ENCODE measurements at places on chromosomes 2 and 18. TPM values are rescaled to one million over a fixed set of nuclear protein-coding genes. Genes with fewer than 3 reads are reported as not detected.
A peak's percentile ranks its signal among the peaks of the same experiment; 100 is the strongest.

The COL4A3 gene
- under 0.01 TPM for total RNA-seq

The MOGAT1 gene
- not detected for total RNA-seq

The TMEM247 gene
- not detected for total RNA-seq

The GPR45 gene
- total RNA-seq: not detected

The CCDC148 gene
- not detected for total RNA-seq

The STARD6 gene
- total RNA-seq: not detected

The SLC5A7 gene
- not detected for total RNA-seq

The TYMS gene
- 22.6 TPM for total RNA-seq

The SAP130 gene
- total RNA-seq: 19.1 TPM

The FAM210A gene
- total RNA-seq: 13.7 TPM

DNA sequence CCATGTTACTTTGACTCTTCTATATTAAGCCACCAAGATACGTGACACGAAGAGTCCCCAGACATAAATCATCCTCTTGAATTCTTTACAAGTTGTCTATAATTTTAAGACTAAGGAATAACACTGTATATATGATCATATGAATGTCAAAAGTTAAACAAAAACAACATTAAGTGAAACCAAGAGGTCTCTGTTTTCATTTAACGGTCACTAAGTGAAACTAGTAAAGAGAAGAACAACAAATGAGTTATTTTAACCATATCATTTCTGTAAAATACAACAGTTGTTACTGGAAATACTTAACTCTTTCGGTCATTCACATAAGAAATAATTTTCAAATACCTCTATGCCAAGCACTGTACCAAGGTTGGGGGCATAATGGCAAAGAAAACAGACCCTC, 45.7 kb upstream of the STK17B start:
- DNase-seq: no peak

DNA sequence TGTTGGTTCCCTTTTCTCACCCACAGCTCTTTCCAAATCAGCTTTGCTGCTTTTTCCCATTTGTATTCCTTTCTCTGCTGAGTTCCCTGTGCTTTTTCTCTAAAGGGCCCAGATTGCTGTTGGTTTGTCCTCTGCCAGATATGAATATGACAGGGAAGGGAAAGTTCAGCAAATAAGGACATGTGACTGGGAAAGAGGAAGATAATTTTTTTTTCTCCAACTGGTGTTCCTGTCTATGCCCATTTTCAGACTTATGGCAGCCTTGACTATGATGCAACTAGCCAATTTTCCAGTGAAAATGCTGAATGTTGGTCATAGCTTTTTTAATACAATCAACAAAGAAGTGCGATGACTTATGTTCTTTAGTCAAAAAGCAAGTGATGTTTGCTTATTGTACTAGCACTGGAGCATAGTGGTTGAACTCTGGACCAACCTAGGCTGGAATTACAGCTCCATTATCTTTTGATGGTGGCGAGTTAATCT, 7.7 kb downstream of the MDH1 start:
- no peak for DNase-seq

DNA sequence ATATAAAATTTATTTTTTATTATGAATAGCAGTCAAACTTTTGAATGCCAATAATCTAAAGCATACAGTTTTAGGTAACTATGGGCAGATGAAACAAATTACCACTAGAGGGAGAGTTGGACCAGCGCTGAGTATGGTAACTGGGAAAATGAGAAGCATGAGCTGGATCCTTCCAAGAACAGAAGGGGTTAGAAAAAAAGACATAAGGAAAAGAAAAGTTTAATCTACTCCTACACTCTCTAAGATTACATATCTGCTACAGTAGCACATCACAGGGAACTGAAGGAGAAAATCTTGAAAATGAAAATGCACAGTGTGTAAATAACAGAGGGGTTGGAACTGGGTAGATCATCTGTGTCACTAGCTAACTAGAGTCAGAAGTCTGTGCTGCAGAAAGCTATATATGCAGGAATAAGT, 15.5 kb downstream of the REG3G start:
- DNase-seq: no peak

- no peak for DNase-seq
Observed at GRCh38 chr2:85999061-85999831, 106.4 kb downstream of the POLR1A start.

GRCh38 chr2:144328938-144329337, 191.0 kb downstream of the ZEB2 start:
- no peak for DNase-seq

DNA sequence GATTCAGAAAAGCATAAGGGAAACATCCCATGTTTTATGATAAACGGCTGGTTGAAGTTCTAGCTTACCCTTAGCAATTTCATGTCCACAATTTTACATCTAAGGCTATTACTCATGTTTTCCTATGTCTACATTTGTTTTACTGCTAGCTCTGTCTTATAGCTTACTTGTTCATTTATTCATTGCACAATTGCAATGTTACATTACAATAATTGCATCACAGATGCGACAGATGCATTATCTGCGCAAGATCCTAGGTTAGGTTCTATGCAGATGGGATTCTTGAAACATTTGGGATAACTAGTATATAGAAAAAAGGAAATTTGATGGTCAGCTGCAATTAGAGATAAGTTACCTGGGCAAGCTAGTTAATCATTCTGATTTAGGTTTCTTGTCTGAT, 108.4 kb downstream of the ARHGAP28 start:
- DNase-seq: no peak

- no peak for DNase-seq
Observed at GRCh38 chr2:28896906-28897305, 2.4 kb downstream of the WDR43 start.

GRCh38 chr2:159501743-159502142, 114.6 kb downstream of the BAZ2B start:
- no peak for DNase-seq

DNA sequence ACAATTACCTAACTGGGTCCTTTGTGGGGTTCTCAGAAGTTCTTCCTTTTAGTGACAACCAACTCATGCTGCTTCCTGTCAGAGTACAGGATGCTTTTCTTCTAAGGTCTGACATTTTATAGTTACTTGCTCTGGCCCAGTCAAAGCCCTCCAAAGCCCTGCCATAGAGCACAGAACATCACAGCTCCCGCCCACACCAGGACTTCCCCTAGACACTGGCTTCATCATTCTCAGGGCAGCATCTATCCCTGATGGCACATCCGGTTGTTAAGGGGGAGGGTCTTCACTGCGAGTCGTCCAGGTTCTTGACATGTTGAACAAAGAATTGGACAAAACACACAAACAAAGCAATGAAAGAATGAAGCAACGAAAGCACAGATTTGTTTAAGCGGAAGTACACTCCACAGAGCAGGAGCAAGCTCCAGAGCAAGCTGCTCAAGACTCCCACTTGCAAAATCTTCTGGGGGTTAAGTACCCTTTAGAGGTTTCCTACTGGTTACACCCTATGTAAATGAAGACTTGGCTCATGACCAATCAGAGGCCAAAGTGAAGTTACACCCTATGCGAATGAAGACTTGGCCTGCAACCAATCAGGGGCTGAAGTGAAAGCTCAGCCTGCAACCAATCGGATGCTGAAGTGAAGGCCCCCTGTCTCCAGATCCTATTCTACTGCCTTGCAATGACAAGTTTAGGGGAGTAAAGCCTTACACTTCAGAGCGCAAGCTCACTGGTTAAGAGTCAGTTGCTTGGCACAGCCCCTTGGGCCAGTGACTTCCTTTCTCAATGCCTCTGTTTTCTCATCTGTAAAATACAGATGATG, 79.0 kb downstream of the HDAC4 start:
- peak; percentile 32 for DNase-seq

DNA sequence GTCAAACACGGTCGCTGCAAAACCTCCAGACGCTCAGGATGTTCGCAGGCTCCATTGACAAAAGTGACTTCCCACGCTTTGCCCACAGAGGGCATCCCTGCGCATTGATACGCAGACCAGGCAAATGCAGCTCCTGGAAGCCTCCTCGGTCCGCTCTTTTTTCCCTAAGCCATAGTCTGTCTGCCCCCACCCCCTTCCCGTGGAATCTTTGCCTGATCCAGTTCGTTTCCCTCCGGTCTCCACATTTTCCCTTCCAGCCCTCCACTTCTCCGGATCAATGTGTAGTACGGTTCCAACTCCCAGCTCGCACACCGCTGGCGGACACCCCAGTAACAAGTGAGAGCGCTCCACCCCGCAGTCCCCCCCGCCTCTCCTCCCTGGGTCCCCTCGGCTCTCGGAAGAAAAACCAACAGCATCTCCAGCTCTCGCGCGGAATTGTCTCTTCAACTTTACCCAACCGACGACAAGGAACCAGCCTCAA, at the start of gene DCC:
Gene DCC, plus strand, starts transcription at position 307 of the 481 bp plus-strand sequence. CDS start 591 bp downstream, outside the sequence.
- DNase-seq: no peak

GRCh38 chr2:211737282-211737681, 801.3 kb downstream of the ERBB4 start:
- no peak for DNase-seq

DNA sequence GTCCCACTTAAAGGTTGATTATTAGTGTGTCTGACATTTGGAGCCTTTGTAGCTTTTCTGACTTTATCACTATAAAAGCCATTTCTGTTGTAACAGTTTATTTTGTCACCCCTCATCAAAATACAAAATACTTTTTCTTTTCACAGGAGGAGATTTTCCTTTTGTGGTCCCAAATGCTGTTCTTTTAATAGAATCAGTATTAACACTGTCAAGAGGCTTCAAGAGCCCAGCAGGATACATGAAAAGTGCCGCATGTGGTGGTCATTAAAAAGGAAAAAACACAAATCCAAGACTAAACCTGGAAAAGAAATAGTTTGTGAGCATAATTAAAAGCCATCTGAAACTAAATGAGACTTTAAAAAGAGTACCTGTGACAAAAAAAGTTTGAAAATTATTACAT, 515.7 kb downstream of the DCDC2C start:
- DNase-seq: no peak

- no peak for DNase-seq
Observed at GRCh38 chr18:44066541-44066940, 614.1 kb upstream of the SETBP1 start.

- DNase-seq: no peak
Observed at GRCh38 chr2:207502577-207503198, 27.1 kb upstream of the CREB1 start.

DNA sequence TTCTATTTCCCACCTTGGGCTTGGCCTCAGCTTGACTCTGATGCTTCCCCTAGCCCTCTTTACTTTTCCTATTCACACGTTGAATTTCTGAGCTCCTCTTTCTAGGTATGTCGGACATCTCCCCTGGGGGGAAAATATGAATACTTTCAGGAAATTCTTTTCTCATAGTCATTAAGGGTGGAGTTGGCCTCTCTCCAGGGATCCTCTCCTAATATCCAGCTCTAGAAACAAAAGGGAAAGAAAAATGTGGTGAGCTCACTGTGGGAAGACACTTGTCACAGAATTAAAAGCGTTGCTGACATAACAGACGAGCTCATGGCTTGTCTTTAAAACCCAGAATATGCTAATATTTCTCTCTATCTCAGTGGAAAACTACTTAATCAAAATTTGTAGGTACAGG, 132.7 kb upstream of the MEX3C start:
- no peak for DNase-seq

DNA sequence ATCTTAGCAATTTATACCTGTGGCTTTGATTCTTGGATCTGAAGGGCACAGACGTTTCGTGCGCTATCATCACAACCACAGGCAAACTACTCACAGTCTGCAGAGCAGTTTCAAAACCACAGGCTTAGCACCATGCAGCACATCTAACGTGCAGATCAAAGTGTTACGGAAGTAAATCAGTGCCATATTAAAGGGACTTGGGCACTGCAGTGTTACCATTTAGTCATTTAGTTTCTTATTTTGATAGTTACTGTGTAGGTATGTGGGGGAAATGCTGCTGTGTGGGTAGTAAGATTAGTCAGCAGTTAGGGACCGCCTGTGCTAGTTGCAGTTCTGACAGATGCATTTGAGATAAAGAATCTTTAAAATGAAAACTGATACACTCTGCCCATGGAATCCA, 384.0 kb downstream of the NBAS start:
- peak; percentile 32 for DNase-seq

DNA sequence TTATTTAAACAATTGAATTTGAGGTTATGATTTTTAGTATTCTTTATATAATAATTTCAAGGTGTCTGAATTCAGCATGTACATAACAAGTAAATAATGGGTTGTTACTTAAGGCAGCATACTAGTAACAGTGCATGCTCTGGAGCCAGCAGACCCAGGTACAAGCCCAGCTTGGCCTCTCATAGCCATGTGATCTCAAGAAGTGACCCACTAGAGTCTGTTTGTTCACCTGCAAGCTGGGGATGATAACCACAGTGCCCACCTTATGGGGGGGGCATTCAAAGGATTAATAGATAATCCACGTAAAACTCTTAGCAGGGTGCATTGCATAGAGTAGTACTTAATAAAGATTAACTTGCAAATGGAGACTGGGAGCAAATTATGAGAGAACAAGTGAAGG, 163.6 kb downstream of the TRABD2A start:
- DNase-seq: no peak

Data from hematopoietic multipotent progenitor cell (in vitro differentiated cells).